ENCODE measurements at places on chromosomes 3 and 15.
A peak's percentile ranks its signal among the peaks of the same experiment; 100 is the strongest.

DNA sequence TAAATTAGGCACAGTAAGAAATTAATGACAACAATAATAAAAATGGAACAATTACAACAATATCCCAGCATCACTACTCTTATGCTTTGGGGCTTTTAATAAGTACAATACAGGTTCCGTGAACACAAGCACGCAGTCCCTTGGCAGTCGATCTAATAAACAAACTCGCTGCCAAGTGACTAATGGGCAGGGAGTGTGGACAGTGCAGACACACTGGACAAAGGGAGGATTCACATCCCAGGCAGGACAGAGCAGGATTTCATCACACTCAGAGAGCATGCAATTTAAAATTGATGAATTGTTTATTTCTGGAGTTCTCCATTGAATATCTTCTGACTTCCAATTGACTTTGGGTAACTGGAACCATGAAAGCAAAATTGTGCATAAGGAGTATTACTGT lies 524.1 kb upstream of the CFAP20DC start:
- peak; percentile 79 for DNase-seq

- DNase-seq, result no peak
These were observed 14.1 kb downstream of the FYCO1 start for GRCh38 chr3:45981346-45982074.

DNA sequence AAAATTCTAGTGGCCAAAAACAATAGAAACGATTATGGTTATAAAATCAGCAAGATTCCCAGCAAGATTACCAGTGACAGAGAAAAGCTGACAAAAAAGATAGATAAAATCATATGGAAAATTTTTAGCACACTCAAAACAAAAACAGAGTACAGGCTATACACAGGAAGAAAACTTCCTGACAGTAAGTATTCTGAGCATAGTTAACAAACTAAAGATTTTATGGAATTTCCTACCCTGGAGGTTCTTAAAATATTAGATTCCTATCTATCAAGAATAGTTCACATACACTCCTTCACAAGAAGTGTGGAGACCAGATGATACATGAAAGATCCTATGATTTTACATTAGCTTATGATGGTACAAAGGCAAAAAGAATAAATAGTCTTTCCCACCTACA lies 50.8 kb downstream of the ZNF148 start:
- no peak for DNase-seq

- DNase-seq, result no peak
These were observed 27.9 kb downstream of the MCTP2 start for GRCh38 chr15:94259121-94259751.

- peak; percentile 0 for DNase-seq
These were observed 185.2 kb upstream of the ARL6 start for GRCh38 chr3:97579365-97579764.

GRCh38 chr3:125410922-125411321 lies 35.8 kb upstream of the ZNF148 start:
- no peak for DNase-seq

GRCh38 chr15:25093455-25094029 lies 138.8 kb downstream of the SNRPN start:
- DNase-seq, result no peak

DNA sequence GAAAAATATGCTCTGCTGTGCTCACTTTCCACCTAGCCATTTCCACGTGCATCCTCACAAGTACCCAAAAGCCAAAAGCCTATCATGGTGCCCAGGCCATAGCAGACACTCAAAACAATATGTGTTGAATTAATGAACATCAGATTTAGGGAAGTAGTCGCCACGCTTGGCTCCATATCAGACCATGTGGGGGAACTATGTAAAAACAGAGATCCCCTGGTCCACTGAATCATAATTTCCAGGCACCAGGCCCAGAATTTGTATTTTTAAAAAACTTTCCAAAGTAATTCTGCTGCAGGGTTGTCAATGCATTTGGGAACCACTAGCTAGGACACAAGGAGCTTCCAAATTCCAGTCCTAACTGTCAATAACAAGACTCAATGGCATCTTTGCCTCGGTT lies 77.3 kb downstream of the CNTN3 start:
- DNase-seq, result peak; percentile 9

GRCh38 chr15:28068930-28069329 lies 30.2 kb downstream of the OCA2 start:
- DNase-seq, result no peak

DNA sequence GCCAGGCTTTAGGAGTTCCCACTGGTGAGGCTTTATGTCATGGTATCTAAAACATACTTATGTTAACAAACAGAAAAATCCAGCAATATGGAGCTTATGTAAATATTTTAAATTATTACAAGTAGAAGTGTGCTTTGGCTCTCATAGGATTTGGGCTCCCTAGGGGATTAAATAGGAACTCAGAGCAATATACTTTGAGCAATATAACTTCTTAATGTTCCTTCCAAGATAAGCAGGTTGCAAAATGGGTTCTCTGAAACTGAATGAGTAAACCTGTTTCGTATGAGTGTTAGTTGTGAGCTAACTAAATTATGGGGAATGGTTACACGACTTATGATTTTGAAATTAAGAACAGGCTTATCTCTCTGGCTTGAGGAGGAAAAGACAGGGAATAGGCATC lies 366.1 kb upstream of the ZNF385D start:
- DNase-seq, result no peak

GRCh38 chr3:195384952-195385351 lies 57.9 kb downstream of the ACAP2 start:
- DNase-seq, result no peak

DNA sequence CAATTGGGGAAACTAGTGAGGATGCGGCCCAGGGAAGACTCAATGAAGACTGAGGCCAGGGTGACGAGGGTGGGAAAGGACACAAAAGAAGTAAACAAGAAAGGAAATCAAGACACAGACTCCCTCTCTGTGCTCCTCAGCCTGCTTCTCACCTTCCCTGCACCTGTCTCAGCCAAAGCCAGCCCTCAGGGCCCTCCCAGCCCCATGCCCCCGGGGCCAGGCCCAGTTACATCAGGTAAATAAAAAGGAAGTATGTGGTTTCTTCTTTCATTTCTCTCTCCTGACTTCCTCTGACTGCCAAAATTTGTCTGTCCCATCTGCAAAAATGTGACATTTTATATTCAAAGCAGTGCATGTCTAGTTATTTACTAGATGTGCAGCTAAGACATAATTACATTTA lies 328.0 kb downstream of the UACA start:
- no peak for DNase-seq

GRCh38 chr3:174777813-174778212 lies 81.3 kb upstream of the NAALADL2 start:
- DNase-seq, result no peak

- no peak for DNase-seq
These were observed 1355.9 kb downstream of the SI start for GRCh38 chr3:163722405-163722804.

DNA sequence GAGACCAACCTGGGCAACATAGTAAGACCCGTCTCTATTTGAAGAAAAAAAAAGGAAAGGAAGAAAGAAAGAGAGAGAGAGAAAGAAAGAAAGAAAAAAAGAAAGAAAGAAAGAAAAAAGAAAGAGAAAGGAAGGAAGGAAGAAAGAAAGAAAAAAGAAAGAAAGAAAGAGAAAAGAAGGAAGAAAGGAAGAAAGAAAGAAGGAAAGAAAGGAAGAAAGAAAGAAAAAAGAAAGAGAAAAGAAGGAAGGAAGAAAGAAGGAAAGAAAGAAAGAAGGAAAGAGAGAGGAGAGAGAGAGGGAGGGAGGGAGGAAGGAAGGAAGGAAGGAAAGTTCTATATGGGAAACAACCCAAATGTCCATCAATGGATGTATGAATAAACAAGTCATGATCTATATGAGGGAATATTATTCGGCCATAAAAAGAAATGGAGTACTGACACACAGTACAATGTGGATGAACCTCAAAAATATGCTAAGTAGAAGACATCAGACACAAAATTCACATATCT lies 28.8 kb upstream of the TM4SF1 start:
- no peak for DNase-seq

DNA sequence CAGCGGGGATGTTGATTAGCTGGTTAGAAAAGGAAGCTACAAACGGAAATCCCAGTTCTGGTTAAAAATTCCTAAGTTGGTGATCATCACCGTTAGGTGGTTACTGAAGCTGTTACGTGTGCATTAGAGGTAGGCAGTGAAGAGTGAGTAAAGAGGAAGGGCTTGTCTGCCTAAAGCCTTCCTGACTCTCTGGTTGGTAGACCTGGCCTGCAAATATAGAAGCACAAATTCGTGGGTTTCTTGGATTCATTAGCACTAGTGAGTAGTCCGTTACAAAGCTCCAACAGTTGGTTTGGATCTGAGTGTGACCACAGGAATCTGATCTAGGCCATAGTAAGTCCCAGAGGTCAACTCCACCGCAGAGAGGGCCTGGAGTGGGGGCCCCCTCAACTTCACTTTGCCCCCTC lies 174.0 kb upstream of the TP63 start:
- peak; percentile 76 for DNase-seq

DNA sequence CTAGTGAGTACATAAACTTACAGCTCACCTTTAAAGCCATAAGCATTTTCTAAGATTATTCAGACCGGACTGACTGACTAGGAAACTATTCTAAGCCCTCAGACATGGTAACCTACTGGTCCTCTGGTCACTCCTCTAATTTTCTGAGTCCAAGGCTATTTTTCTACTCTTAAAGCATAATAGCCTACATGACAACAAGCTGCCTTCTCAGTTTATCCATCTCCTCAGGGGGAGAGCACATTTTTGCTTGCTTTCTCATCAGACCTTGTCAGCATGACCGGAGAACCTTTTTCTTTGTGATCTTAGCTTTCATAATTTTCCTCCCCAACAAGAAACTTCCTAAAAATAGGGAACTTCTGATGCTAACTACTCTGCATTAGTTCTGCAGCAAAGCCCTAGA lies 38.4 kb downstream of the UBP1 start:
- DNase-seq, result peak; percentile 70

DNA sequence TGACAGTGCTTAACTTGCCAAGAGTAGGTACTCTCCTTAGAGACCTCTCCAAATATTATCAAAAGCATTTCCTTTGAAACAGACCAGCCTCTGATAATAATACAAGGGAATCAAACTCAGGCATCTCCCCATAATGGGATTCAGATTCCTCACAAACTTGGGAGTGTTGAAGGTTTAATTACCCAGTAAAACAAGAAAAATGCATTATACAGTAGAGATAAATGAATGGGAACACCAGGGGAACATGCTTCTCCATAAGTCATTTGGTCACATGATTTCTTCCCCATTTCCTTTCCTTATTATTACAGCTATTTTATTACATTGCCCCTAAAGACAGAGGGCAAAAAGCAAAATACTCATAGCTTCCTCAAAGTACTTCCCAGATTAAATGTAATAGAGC lies 325.0 kb upstream of the CDIN1 start:
- no peak for DNase-seq

GRCh38 chr3:131151-131888 lies 65.2 kb upstream of the CHL1 start:
- DNase-seq, result no peak

- DNase-seq, result no peak
These were observed 1.2 kb upstream of the ANP32A start for GRCh38 chr15:68821841-68822381.

DNA sequence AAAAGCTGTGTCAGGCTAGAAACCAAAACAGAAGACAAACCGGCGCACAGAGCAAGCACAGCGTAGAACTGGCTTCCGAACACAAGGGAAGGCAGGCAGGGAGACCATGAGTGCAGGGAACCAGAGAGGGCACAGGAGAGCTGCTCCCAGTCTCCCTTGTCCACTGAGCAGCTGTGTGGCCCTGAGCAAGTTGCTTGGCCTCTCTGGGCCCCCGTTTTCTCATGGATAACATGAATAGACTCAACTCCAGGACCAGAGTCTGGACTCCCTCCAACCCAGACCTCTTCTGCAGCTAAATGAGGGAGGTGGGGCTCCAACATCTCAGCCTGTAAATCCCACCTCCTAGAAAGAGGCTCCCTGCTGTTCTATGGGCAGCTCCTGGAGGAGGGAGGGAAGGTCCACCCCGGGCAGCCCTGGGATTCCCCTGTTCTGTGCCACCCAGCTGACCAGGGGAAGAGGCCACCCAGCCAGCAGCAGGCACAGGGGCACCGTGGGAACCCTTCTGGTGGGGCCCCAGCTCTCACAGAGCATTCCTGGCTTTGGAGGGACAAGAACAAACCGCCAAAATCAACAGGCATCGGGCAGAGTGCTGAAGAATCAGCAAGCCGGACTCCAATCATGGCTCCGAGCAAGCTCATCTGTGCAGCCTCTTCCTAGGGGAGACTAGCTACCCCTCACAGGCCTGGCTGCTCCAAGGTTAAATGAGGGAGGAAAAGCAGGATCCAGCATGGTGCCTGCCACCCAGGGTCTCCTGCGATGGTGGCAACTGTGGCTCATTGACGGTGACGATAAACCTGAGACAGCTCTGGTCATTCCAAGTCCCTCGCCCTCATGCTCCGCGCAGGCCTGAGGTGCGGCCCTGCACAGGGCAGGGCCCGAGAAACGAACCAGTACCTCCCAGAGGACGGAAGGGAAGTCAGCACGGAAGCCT lies 15.1 kb downstream of the XXYLT1 start:
- DNase-seq, result peak; percentile 33

- no peak for DNase-seq
These were observed 15.4 kb downstream of the BCL2L10 start for GRCh38 chr15:52097180-52097579.

DNA sequence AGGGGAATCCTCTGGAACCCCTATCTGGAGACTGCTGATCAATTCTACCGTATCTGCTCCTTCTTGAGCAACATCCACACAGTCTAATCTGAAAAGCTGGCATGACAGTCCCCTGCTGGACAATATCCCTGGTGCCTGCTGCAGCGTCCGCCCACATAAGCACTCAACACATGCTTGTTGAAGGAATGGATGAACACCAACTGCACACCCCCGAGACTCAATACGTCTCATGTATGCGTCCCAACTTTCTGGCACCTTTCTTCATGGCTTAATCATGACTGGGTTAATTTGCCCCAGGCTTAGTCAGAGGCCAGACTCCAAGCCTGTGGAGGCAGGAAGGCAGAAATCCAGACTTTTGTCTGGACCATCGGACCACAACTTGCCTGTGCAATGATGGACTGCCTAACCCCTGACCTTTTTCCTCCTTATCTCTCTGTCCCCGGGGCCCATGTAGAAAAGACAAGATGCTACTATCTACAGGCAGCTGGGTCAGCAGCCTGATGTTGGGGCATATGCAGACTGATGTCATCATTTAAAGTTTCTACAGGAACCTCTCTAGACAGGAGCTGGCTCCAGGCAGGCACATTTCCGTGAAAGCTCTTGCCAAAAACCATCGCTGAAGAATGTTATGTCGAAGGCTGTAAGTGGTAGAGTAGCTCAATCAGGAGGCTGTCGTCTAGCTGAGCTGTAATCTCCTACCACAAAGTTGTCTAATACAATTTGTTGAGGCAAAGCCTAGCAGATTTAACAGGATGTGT lies 114.1 kb upstream of the TPM1 start:
- DNase-seq, result peak; percentile 93

DNA sequence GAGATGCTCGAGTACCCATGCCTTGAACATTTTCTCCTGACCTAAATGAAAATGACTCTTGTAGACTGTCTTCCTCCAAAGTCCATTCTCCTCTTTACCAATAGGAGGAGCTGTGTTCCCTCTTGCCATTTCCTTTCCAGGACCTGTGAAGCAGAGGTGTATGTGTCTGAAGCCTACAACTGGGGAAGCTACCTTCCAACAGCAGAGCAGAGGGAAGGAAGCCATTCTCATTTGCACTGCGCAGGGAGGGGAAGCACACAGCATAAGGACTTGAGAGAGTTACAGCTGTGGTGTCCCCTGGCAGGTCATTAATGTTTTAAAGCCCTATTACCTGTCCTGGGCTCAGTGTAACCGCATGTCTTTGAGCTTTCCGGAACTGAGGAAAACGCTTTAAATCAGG lies 38.7 kb downstream of the HSPBAP1 start:
- DNase-seq, result peak; percentile 39

- DNase-seq, result no peak
These were observed at the start of gene CASR for GRCh38 chr3:122183521-122183892. CASR (plus strand) TSS chr3:122183668; CDS start chr3:122254190, 70,522 bp downstream.
